ENCODE measurements at places on chromosomes 7 and 10.

GRCh38 chr7:55561690-55562089 lies 10.6 kb downstream of the VOPP1 start:
- peaks cover 81% of the 10 kb centered on the region for H3K4me1 ChIP-seq
- no peak overlapping the region for H3K4me3 ChIP-seq
- peaks cover 6% of the 10 kb centered on the region for H3K36me3 ChIP-seq
- no peaks in the 10 kb centered on the region for H3K27me3 ChIP-seq
- no peak for DNase-seq

GRCh38 chr10:80585812-80586211 lies 48.1 kb downstream of the SH2D4B start:
- no peak for DNase-seq
- no peaks in the 10 kb centered on the region for H3K4me1 ChIP-seq
- peaks cover 34% of the 10 kb centered on the region for H3K27me3 ChIP-seq
- no peak overlapping the region for H3K27ac ChIP-seq
- no peaks in the 10 kb centered on the region for H3K36me3 ChIP-seq

DNA sequence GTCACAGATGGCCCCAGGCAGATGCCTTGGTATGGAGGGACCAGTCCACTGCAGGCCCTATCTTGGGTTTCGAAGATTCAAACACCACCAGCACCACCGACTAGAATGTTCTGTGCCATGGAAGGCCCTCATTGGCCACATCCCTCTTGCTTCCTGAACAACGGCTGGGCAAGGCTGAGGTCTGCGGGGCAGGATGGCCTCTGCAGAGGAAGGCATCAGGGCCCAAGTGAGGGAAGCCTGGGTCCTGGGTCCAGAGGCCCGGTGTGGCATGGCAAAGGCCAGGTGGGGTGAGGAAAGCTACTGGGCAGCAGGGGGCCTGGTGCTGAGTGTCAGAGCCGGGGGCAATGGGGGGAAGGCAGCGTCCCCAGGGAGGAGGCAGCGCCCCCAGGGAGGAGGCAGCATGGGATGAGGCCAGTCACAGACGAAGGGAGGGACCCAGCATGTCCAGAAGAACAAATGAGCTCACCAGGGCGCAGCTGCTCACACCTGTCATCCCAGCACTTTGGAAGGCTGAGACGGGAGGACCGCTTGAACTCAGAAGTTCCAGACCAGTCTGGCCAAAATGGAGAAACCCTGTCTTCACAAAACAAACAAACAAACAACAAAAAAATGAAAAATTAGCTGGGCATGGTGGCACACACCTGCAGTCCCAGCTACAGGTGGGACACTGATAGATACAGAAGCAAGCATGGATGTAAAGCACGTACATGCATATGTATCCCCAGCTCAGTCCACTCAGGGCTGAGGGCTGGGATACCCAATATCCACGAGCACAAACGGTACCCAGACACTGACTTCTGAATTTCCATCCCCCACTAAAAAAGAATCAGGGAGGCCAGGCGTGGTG lies 64.4 kb downstream of the PROSER2 start:
- no peaks in the 10 kb centered on the region for H3K36me3 ChIP-seq
- H3K4me1 ChIP-seq: peaks cover 33% of the 10 kb centered on the region
- no peaks in the 10 kb centered on the region for H3K27me3 ChIP-seq
- H3K27ac ChIP-seq: peak overlapping the region; percentile 65
- no peak overlapping the region for H3K4me3 ChIP-seq

DNA sequence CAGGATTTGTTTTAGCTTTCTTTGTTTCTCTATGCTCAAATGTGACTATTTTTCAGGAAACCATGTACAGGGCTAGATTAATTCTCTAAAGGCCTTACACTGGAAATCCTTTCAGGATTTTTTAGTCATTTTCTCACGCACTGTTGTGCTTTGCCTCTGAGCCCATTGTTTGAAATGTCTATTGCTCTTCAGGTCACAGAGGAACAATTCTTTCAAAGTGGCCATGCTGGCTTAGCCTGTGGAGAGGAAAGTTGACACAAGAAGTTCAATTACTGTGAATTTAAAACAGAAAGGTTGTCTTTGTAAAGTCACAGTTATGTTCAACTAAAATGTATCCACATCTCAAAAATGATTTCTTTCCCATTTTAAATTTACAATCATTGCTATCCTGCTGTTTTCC lies 1071.7 kb upstream of the POT1 start:
- no peak overlapping the region for H3K27ac ChIP-seq
- no peak for DNase-seq
- H3K27me3 ChIP-seq: no peaks in the 10 kb centered on the region
- H3K36me3 ChIP-seq: no peaks in the 10 kb centered on the region
- no peaks in the 10 kb centered on the region for H3K4me1 ChIP-seq

GRCh38 chr7:128356546-128357216 lies 4.8 kb downstream of the PRRT4 start:
- peak overlapping the region; percentile 73 for H3K27ac ChIP-seq
- H3K36me3 ChIP-seq: 0 out of 2 replicates have a peak, but pooled peaks cover 4% of the 10 kb centered on the region
- H3K4me3 ChIP-seq: no peak overlapping the region
- DNase-seq: peak; percentile 52

- H3K36me3 ChIP-seq: no peaks in the 10 kb centered on the region
- H3K4me1 ChIP-seq: peaks cover 9% of the 10 kb centered on the region
- H3K4me3 ChIP-seq: peak overlapping the region; percentile 71
These were observed 106.2 kb downstream of the SNX10 start for GRCh38 chr7:26397796-26398426.

DNA sequence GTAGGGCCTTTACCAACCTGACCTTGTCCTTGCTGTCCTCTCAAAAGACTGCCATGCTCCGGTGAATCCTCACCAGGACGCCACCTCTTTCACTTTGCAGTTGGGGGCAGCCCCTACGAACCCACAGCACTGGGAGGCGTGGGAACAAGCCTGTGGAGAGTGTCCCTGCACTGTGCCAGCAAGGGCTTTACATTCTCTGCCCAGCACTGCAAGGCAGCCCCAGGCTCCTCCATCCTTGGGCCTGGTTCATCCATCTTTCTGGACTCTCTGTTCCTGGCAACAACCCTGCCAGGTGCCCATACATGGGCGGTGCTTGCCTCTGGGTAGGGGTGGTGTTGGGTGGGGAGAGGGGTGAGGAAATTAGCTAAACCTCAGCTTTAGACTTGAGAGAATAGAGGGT lies 1.4 kb downstream of the CHAT start:
- no peak for DNase-seq
- no peak overlapping the region for H3K4me3 ChIP-seq
- no peak overlapping the region for H3K27ac ChIP-seq
- no peaks in the 10 kb centered on the region for H3K36me3 ChIP-seq

DNA sequence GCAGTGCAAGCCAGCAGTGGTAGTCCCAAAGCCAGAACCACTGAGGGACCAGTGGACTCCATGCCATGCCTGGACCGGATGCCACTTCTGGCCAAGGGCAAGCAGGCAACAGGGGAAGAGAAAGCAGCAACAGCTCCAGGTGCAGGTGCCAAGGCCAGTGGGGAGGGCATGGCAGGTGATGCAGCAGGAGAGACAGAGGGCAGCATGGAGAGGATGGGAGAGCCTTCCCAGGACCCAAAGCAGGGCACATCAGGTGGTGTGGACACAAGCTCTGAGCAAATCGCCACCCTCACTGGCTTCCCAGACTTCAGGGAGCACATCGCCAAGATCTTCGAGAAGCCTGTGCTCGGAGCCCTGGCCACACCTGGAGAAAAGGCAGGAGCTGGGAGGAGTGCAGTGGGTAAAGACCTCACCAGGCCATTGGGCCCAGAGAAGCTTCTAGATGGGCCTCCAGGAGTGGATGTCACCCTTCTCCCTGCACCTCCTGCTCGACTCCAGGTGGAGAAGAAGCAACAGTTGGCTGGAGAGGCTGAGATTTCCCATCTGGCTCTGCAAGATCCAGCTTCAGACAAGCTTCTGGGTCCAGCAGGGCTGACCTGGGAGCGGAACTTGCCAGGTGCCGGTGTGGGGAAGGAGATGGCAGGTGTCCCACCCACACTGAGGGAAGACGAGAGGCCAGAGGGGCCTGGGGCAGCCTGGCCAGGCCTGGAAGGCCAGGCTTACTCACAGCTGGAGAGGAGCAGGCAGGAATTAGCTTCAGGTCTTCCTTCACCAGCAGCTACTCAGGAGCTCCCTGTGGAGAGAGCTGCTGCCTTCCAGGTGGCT lies 97.7 kb downstream of the TACC2 start:
- no peak for DNase-seq
- H3K4me1 ChIP-seq: peaks cover 20% of the 10 kb centered on the region
- no peaks in the 10 kb centered on the region for H3K36me3 ChIP-seq
- H3K27me3 ChIP-seq: no peaks in the 10 kb centered on the region
- no peak overlapping the region for H3K27ac ChIP-seq

GRCh38 chr10:131311661-131312477 lies at the start of gene TCERG1L:
Gene TCERG1L (minus strand): TSS chr10:131311721. CDS start chr10:131311635, 86 bp downstream.
- H3K4me1 ChIP-seq: no peaks in the 10 kb centered on the region
- H3K4me3 ChIP-seq: no peak within 1 kb of the TSS
- peaks cover 5% of the 10 kb centered on the region for H3K27me3 ChIP-seq
- H3K36me3 ChIP-seq: no peaks in the 10 kb centered on the region
- no peak for DNase-seq

- H3K27ac ChIP-seq: no peak overlapping the region
- H3K36me3 ChIP-seq: no peaks in the 10 kb centered on the region
- no peak for DNase-seq
These were observed 259.4 kb upstream of the SORCS1 start for GRCh38 chr10:107423903-107424302.

DNA sequence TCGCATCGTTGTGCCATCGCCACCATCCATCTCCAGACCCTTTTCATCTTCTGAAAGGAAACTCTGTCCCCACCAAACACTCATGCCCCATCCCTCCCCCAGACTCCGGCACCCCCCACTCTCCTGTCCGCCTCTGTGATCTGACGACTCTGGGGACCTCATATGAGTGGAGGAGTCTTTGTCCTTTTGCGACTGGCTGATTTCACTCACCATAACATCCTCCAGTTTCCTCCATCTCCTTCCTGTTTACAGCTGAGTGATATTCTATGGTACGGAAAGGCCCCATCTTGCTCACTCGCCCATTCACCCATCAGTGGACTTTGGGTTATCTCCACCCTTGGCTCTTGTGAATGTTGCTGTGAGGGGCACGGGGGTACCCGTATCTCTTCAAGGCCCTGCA lies 11.8 kb upstream of the INSIG1 start:
- no peak for DNase-seq
- H3K27me3 ChIP-seq: no peaks in the 10 kb centered on the region
- peaks cover 27% of the 10 kb centered on the region for H3K4me1 ChIP-seq
- no peaks in the 10 kb centered on the region for H3K36me3 ChIP-seq
- H3K4me3 ChIP-seq: no peak overlapping the region

DNA sequence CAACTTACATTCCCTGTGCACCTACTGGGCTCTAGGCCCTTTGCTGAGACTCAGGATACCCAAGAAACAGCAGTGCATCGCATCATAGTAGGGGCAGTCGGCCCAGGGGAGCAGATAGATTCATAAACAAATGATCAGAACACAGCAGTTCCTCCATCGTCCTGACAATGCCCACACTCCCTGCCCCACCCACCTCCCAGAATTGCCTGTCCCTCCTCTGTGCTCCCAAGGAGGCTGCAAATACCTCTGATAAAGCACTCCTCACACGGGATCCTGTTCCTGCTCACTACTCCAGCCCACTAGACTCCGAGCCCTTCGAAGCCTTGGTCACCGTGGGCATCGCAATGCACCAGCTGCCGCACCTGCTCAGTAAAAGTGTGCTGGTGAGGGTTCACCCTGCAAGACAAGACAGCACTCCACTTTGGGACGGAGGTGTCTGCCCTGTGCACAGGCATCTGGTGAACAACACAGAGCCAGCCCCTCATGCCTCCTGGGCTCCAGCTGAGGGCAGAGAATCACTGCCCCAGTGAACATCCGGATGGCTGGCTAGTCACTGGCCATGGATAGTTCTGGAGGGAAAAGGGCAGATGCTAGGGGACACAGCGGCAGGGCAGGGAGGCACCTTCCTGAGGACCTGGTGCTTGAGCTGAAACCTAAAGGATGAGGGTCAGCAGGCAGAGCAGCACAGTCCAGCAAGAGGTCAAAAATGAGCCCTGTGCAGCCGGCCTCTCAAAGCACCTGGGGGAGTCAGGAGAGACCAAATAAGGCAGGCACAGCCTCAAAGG lies 60.7 kb downstream of the TNS3 start:
- no peaks in the 10 kb centered on the region for H3K27me3 ChIP-seq
- H3K4me1 ChIP-seq: no peaks in the 10 kb centered on the region

GRCh38 chr10:123804716-123805115 lies 86.9 kb downstream of the CPXM2 start:
- H3K4me1 ChIP-seq: no peaks in the 10 kb centered on the region
- no peak overlapping the region for H3K27ac ChIP-seq
- H3K4me3 ChIP-seq: no peak overlapping the region
- DNase-seq: no peak
- H3K36me3 ChIP-seq: no peaks in the 10 kb centered on the region

- 0 out of 2 replicates have a peak, but pooled peaks cover 5% of the 10 kb centered on the region for H3K27me3 ChIP-seq
- no peak for DNase-seq
- no peak overlapping the region for H3K27ac ChIP-seq
- H3K4me3 ChIP-seq: no peak overlapping the region
These were observed 1118.0 kb upstream of the C7orf33 start for GRCh38 chr7:147472556-147472955.

DNA sequence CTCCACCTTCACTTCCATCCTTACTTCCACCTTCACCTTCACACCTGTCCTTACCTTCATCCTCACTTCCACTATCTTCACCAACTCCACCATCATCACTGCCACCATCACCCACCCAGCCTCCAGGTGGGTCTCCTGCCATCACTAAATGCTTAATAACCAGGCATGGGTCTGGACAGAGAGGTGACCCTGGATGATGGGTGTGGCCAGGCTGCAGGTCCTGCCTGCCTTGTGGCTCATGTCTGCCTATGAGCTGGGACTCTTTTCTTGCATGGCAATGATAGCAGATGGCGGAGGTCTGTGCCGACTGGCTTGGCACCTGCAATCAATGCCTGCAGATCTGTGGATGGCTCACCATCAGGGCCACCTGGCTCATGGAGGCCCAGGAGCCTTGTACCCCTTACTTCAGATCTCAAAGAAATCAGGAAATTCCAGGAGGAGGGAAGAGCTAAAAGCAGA lies 60.1 kb upstream of the ELN start:
- no peaks in the 10 kb centered on the region for H3K36me3 ChIP-seq
- DNase-seq: no peak
- no peak overlapping the region for H3K27ac ChIP-seq
- no peak overlapping the region for H3K4me3 ChIP-seq
- no peaks in the 10 kb centered on the region for H3K4me1 ChIP-seq

DNA sequence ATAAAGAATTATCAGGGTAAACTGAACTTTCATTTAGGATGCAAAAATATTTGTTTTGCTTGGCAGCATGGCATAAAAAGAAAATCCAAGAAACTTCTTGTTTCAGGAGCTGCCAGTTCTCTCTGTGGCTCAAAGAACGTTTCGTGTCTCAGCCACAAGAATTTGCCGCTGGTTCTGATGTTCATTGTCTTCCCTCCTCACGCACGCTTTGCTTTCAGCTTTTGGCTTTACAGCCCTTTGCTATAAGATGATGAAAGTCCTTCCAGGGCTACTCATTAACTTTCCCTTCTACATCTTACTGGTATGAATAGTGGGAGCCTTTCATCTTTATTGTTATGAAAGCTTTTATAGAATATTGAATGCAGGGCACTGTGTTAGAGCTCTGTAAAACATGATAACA lies 124.7 kb downstream of the BICC1 start:
- H3K27me3 ChIP-seq: no peaks in the 10 kb centered on the region
- H3K4me1 ChIP-seq: no peaks in the 10 kb centered on the region
- no peak overlapping the region for H3K4me3 ChIP-seq
- DNase-seq: no peak

- H3K4me3 ChIP-seq: no peak overlapping the region
- H3K4me1 ChIP-seq: no peaks in the 10 kb centered on the region
These were observed 16.5 kb upstream of the GPR26 start for GRCh38 chr10:123649676-123650075.
